Small intestine (tissue), 16 donors: ENCODE measurements at places on chromosomes 11 and 22.

DNA sequence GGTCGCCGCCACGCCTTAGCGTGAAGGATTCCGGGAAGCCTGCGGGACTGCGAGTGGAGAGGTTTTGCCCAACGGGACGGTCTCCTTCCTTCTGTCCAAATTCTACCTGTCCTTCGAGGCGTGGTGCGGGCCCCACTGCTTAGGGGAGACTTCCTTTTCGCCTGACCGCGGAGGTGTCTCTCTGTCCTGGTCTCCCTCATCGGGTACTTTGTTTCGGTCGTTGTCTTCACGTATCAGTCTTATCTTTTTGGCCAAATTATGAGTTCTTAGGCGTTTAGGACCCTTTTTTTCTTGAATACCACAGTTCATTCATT is 388 bp downstream of the HINFP start:
- DNase-seq = no peak

- DNase-seq = no peak
Measured at GRCh38 chr11:125649465-125650166, 24.7 kb downstream of the CHEK1 start.

- no peak for DNase-seq
Measured at GRCh38 chr11:73240190-73240781, 22.2 kb downstream of the P2RY2 start.

- no peak for DNase-seq
Measured at GRCh38 chr11:70501051-70501901, 102.9 kb downstream of the CTTN start.
